ENCODE measurements at places on chromosomes 12 and 14.

DNA sequence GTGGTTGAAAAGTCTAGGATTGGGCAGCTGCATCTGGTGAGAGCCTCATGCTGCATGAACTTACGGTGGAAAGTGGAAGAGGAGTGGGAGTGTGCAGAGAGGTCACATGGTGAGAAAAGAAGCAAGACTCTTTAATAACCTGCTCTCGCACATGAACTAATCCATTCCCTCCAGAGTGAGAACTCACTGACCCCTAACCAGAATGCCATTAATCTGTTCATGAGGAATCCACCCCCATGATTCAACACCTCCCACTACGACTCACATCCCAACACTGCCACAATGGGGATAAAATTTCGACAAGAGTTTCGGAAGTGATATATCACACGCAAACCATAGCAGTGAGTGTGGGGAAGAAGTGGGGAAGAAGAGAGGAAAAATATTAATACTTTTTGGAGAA, 377.4 kb downstream of the NAV3 start:
- no peak for DNase-seq

DNA sequence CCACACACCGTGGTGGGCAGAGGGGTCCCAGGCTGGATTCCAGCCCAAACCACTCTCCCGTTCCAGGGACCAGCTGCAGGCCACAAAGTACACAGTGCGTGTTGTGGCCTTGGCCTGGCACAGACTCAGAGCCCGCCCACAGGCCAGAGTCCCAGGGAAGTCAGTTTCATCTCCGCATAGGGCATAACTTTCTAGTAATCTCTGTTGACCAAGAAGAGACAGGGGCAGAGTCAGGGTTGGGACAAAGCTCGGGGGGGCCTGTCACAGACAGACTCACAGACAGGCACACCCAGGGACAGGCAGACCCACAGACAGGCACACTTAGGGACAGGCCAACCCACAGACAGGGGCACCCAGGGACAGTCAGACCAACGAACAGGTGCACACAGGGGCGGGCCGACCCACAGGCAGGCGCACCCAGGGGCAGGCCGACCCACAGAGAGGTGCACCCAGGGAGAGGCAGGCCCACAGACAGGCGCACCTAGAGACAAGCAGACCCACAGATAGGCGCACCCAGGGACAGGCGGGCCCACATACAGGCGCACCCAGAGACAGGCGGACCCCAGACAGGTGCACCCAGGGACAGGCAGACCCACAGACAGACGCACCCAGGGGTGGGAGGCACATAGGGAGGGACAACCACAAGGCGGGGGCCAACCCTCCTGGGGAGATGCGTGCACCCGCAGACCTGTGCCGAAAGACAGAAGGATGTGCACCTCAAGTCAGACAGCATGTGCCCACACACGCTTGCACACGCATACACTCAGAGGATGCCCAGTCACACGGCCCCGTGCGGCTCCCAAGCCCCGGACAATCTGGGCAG, 323.3 kb upstream of the RTL1 start:
- DNase-seq, result no peak

GRCh38 chr14:51228890-51229289, 11.2 kb upstream of the TMX1 start:
- no peak for DNase-seq

- DNase-seq, result no peak
Observed at GRCh38 chr14:37992499-37992898, 215.2 kb upstream of the SSTR1 start.

DNA sequence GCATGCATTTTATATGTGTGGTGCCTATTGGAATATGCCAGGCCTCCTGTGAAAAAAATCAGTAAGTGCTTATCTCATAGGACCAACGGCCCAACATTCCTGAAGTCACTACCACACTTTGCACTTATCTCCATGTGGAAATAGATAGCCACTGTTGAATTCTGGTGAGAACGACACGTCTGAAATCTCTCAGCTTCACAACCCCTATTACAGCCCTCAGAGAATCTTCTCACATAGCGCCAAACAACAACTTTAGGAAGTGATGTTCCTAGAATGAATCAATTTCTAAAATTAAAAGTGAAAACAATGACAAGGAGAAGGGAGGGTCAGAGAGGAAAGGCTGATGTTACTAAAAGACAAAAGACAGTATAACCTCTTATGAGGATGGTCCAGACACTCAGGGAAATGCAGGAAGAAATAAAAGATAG, 270.8 kb upstream of the BTG1 start:
- no peak for DNase-seq

- no peak for DNase-seq
Observed at GRCh38 chr12:1357171-1357570, 237.2 kb downstream of the FBXL14 start.

Measured in NCI-H1105 treated with DMSO at 0.1 percent for 48 hours (cell line).